ENCODE measurements at places on chromosomes 4 and X.

DNA sequence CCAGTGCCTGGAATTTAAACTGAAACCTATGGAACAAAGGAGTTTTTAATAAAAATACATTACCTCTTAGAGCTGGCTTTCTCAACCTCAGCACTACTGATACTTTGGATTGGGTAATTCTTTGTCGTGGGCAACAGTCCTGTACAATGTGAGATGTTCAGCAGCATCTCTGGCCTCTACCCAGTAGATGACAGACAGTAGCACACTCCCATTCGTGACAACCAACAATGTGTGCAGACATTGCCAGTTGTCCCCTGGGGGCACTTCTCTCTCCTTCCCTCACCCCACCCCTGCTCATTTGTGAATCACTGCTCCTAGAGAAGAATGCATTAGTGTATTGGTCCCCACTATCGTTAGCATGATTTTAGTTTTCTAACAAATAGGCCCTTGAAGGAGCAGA is 16.2 kb downstream of the GPAT3 start:
- DNase-seq, result no peak

DNA sequence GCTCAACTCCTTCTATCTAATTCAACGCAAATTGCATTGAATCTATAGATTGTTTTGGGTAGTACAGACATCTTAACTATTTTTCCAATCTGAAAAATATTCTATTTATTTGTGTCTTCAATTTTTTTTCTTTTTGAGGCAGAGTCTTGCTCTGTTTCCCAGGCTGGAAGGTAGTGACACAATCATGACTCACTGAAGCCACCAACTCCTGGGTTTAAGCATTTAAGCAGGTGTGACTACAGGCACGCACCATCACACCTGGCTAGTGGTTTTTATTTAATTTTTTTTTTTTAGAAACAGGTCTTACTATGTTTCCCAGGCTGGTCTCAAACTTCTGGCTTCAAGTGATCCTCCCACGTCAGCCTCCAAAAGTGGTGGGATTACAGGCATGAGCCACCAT is 98.3 kb downstream of the GK start:
- no peak for DNase-seq

- no peak for DNase-seq
Observed at GRCh38 chrX:154596290-154596929, 11.5 kb downstream of the CTAG1A start.

DNA sequence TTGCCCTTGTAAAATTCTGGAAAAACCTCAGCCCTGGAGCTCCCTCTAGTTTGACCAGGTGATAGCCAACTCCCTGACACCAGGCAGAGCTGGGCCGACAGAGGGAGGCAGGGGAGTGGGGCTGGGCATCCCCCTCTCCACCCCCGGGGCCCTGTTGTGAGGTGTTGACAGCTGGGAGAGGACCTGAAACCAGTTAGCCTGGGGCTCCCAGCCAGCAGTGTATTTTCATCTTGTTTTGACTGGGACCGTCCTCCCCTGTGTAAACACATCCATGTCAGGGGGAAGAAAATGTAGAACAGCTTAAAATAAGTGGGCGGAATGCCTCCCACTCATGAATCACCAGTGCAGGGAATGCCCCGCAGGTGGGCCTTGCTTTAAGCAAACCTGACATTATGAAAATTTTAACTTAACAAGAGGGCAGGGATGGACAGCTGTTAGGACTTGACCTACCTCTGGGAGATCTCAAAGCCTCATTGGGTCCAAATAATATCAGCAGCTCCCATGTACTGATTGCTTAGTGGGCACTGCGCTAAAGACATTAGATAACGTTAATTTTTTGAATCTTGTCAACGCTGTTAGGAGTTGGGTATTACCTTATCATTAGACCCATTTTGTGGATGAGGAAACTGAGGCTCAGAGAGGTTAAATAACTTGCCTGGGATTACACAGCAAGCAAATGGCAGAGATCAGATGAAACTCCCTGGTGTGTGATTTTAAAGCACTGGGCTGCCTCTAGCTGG is 45.9 kb downstream of the TSC22D3 start:
- no peak for DNase-seq

- no peak for DNase-seq
Observed at GRCh38 chrX:83658731-83659130, 150.6 kb downstream of the POU3F4 start.

DNA sequence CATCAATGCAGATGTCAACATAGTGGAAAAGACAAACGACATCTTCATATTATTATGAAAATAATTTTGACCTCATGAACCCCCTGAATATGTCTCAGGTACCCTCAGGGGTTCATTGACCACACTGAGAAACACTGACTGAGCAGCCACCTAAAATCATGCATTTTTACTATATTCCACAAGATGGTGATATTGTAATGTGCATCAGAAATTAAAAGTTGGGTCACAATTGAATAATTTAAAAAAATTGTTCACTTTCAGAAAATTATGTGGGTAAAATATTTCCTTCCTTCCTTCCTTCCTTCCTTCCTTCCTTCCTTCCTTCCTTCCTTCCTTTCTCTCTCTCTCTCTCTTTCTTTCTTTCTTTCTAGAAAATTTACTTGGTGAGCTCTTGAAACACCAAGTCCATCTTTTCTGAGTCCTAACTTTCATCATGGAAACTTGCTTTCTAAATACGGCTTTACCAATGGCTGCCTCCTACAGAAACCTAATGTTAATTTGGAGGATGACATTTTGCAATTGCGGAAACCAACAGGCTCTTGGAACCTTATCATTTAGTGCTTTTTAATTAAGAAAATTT is 103.6 kb downstream of the RTL3 start:
- no peak for DNase-seq

DNA sequence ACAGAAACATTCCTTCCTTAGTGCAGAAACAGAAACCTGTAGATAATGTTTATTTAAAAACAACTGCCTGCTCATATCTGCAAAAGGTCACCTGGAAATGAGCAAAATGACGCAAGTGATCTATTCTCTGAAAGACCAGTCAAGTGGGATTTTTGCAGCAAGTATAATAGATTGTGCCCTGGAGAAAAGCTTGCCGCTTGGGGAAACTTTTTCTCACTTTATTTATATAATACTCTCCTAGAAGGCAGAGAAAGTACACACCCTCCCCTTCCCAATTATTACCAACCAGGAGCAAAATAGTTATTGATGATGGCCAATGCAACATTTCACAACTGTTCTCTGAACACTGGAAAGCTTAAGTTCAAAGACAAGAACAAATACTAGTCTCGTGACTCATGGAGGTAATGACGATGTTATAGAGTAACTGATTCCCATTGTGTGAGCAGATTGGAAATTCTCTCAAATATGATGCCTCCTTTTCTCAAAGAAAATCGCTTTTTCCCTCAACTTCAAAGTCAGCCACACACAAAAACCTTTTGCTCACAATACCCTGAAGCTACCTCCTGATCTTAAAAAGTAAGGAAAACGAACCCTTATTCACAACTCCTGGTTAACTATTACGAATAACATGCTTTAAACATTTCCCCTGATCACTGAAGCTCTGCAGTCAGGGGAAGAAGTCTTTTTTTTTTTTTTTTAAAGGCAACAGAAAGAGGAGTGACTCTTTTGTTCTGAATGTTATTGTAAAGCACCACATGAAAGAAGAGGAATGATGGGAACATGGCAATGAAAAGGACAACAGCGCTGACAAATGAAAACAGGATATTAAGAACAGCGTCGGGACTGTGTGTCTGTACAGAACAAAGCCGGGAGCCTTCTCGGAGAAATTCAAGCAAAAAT is 41.0 kb downstream of the MID1 start:
- DNase-seq, result no peak

GRCh38 chrX:122565952-122566351 is 618.1 kb upstream of the GRIA3 start:
- DNase-seq, result no peak

GRCh38 chr4:82569076-82569475 is 7.3 kb upstream of the TMEM150C start:
- DNase-seq, result no peak

DNA sequence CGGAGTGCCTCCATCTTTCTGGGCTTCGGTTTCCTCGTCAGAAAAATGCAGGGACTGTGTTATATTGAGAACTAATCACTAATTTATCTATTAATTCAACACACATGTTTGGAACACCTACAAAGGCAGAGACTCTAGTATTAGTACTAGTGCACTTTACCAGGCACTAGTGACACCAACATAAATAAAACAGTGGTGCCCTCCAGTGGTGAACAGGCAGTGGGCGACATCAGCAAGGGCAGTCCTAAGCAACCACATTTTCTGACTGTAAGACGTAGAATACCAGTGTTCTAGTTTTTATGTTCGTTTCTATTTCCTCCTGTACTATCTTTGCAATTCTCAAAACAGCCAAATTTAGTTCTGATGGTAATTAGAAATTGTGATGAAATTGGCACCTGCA is 69.1 kb upstream of the UCP1 start:
- DNase-seq, result no peak

DNA sequence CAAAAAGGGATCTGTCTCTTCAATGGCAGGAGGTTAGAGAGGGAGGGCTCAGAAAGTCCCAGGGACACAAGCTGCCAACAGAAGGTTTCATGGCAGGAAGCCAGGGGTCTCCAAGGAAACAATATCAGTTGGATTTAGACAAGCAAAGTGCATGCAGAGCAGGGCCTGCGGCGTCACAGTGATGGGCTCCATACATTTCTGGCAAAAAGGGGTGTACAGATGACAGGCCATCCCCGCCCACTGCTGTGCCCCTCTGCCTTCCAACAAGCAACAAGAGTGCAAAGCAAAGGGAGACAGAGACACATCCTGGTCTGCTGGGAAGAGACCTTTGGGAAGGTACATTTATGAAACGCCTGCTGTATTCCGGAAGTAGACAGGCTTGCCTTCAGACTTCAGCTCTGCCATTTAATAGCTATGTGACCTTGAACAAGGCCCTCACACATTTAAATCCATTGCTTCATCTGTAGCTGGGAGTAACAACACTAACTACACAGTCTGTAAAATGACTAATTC is 121.2 kb downstream of the AFAP1 start:
- DNase-seq, result no peak

DNA sequence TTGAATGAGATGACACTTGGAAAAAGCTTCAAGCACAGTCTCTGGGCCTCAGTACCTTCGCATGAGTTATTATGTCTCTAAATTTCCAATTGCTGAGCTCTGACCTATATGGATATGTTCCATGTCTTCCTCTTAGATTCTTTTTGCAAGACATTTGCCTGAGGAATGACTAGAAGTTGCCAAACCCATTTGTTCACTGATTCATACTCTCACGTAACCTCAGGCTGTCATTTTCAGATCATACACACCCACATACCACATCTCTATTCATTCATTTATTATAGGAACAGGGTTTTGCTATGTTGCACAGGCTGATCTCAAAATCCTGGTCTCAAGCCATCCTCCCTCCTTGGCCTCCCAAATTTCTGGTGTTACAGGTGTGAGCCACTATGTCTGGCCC is 2137.1 kb upstream of the TENM3 start:
- no peak for DNase-seq

- no peak for DNase-seq
Observed at GRCh38 chrX:68914479-68914946, 85.7 kb downstream of the EFNB1 start.

GRCh38 chr4:125011646-125012045 is 299.1 kb upstream of the ANKRD50 start:
- DNase-seq, result no peak

DNA sequence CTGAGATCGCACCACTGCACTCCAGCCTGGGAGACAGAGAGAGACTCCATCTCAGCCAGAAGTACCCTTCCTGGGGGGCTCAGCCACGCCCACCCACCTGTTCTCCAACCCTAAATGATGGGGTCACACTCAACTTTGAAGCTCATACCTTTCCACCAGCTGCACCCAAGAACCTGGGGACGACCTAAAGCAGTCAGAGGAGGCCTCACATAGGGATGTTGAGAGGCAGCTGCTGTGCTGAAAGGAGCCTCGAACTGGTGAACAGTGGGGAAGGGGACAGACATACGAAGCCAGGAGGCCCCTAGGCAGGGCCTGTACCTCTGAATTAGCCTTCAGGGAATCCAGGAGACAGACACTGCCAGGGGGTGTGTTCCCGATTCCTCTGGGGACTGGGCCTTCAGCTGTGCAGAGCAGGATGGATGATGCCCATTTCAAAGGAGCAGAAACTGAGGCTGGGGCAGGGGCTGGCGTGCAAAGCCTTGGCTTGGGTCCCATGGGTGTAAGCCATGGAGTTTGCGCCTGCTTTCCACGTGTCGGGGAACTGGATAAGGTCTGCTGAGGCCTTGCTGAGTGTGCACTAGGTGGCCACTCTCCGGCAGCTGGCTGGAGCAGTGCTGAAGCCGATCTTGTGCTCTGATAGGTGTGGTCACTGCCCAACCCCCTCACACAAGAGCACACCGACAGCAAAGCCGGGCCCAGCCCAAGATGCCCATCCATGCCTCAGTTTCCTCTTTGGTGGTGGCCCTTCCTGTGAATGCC is 130.8 kb downstream of the CPZ start:
- DNase-seq, result no peak

DNA sequence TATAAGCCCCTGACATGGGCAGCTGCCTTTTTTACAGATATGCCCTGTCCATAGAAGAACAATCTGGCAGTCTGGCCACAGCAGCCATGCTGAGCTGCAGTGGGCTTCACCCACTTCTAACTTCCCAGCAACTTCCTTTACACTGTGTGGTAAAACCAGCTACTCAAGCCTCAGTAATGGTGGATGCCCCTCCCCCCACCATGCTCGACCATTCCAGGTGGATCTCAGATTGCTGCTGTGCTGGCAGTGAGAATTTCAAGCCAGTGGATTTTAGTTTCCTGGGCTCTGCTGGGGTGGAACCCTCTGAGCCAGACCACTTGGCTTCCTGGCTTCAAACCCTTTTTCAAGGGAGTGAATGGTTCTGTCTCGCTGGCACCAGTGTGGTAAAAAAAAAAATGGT is 355.9 kb upstream of the EDA2R start:
- DNase-seq, result no peak

DNA sequence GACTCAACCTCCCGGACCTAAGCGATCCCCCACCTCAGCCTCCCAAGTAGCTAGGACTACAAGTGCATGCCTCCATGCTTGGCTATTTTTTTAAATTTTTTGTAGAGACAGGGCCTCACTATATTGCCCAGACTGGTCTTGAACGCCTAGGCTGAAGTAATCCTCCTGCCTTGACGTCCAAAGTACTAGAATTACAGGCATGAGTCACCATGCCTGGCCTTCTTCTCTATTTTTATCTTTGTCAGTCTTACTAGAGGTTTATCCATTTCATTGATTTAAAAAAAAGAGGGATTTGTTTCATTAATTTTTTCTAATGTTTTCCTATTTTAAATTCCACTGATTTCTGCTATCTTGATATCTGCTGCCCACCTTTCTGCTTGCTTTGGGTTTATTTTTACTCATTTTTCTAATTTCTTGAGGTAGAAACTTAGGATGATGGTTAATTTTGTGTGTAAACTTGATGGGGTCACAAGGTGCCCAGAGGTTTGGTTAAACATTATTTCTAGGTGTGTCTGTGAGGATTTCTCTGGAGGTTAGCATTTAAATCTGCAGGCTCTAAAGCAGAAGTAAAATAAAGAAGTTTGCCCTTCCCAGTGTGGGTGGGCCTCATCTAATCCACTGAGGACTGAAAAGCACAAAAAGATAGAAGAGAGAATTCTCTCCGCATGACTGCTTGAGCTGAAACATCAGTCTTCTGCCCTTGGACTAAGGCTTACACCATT is 116.2 kb upstream of the DCLK2 start:
- no peak for DNase-seq

GRCh38 chr4:25101836-25102235 is 58.4 kb downstream of the SEPSECS start:
- no peak for DNase-seq
